Central memory CD8-positive, alpha-beta T cell (primary cell): ENCODE measurements at places on chromosomes 2 and 18.

GRCh38 chr2:85974390-85974789 lies 85.6 kb upstream of the ST3GAL5 start:
- no peak for DNase-seq

- DNase-seq: no peak
Observed at GRCh38 chr2:71609441-71609840, 156.1 kb downstream of the DYSF start.

GRCh38 chr2:61356261-61356957 lies 114.5 kb downstream of the USP34 start:
- no peak for DNase-seq

DNA sequence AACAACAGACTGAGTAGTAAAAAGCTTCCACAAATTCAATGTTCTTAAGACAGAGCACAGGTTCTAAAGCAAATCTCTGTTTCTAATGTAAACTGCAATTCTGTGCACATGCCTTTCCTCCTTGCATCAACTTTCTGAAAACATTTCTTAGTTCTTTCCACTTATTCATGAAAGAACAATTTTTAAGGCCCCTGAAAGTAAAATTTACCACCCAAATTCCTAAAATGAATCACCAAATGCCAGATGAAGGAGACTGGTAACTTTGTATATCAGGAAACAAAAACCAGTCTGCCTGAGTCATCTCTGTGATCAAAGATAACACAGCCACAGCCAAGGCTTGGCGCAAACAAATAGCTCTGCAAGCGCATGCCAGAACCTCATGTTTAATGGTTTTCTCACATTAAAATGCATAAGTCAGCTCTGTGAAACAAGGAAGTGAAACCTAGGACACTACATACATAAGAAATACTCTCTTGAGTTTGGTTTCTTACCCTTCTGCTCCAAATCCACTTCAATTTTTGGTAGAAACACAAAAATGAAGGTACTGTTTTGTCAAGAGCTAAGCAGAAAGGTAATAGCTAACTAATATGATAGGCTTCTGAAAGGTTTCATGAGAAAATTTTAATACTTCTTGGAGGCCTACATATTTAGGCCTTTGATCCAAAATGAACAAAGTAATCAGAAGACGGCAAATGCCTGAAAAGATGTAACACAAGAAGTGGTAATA lies 169.4 kb downstream of the THADA start:
- peak; percentile 40 for DNase-seq

- DNase-seq: no peak
Observed at GRCh38 chr18:68498185-68498584, 216.7 kb downstream of the TMX3 start.

DNA sequence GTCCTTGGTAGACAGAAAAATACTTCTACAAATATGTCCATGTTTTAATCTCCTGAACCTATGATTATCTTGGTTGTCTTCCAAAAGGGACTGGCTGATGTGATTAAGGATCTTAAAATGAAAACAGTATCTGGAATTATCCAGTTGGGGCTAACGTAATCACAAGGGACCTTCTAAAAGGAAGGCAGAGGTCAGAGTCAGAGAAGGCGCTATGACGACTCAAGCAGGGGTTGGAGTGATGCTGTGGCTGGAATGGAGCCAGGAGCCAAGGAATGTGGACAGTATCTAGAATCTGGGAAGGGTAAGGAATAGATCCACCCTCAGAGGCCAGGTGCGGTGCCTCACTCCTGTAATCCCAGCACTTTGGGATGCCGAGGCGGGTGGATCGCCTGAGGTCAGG lies 4.2 kb upstream of the USP14 start:
- no peak for DNase-seq

DNA sequence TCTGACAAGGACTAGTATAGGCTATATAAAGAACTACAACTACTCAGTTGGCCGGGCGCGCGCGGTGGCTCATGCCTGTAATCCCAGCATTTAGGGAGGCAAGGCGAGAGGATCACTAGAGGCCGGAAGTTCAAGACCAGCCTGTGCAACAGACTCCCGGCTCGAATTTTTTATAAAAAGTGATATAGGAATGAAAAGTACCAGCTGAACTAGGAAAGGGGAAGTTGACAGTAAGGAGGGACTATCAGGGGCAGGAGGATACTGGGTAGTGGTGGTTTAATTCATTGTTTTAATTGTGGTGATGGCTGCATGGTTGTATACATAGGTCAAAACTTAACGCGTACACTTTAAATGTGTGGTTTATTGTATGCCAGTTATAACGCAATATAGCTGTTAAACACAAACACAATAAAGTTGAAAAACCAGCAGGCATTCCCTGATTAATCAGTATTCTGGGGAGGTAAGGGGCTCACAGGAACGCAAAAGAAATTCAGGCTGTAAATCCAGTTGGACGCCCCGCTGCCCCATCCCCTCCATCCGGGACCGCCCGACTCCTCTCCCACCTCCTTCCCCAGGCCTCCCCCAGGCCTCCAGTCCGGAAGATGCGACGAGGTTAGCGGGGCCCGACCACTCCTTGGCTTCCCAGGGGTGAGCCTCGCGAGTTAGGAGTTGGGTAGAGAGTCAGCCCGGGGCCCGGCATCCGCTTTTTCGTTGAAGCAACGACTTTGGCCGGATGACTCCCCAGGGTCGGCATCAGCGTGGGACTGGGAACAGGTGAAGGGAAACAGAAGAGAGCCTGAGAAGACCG lies 746 bp upstream of the POLR1B start:
- DNase-seq: peak; percentile 58

- no peak for DNase-seq
Observed at GRCh38 chr2:8159966-8160603, 521.8 kb upstream of the ID2 start.

- no peak for DNase-seq
Observed at GRCh38 chr2:144659731-144660275, 139.9 kb upstream of the ZEB2 start.

DNA sequence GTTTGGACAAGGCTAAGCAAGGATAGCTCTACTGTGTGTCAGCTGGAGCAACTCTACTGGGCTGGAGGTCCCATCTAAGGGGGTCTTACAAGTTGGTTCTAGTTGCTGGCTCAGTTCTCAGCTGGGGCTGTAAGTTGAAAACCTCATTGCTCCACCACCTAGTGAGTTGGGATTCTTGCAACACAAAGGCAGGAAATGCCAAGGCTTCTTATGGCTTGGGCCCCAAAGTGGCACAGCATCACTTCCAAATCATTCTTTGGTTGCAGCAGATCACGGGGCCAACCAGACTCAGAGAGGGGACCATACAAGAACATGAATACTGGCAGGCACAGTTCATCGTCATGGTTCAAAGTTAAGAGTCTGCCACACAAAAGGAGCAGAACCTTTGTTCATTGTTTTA lies 332.7 kb downstream of the LRRTM1 start:
- no peak for DNase-seq

GRCh38 chr2:101610750-101611315 lies 86.7 kb upstream of the MAP4K4 start:
- DNase-seq: no peak

- no peak for DNase-seq
Observed at GRCh38 chr18:25373432-25374179, 21.6 kb upstream of the ZNF521 start.

- peak; percentile 1 for DNase-seq
Observed at GRCh38 chr2:71614976-71615766, 161.8 kb downstream of the DYSF start.

DNA sequence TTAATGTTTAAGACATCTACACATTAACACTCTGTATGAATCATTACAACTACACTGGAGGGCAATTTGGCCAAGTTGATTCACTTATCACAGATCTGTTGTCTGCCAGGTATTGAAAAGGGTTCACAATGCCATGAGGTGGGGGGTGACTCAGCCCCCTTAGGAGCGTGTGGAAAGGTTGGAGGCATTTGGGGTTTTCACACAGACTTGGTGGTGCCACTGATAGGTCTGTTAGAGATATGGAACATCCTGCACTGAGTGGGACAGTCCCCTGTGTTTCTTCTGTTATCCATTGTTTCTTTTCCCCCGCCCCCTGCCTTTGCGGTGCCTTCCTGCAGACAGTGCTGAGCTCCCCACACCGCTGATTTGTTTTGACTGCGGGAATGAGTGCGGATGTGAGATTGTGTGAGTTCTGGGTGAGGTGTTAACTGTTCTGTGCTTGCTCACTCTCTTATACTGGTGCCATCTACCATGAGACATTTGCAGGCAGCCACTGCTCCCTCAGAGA lies 9.3 kb upstream of the TSN start:
- DNase-seq: no peak

GRCh38 chr2:5825686-5826085 lies 133.5 kb downstream of the SOX11 start:
- no peak for DNase-seq

DNA sequence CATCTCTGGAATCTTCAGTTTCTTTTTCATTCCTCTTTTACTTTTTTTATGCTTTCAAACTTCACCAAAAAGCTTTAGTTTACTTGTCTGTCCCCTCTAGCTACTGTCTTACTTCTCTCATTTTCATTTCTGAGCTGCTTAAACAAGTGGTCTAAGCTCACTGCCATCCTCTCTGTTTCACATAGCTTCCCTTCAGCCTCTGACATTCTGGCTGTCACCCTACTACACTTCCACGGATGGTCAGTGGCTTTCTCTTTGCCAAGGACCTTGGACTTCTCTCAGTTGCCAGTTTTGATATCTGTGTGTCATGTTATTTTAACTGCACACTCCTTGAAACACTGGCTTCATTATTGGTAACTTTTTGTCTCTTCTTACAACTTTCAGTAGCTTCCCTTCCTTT lies 176.1 kb downstream of the IKZF2 start:
- DNase-seq: no peak

GRCh38 chr2:21328177-21328576 lies 204.4 kb downstream of the TDRD15 start:
- DNase-seq: no peak

DNA sequence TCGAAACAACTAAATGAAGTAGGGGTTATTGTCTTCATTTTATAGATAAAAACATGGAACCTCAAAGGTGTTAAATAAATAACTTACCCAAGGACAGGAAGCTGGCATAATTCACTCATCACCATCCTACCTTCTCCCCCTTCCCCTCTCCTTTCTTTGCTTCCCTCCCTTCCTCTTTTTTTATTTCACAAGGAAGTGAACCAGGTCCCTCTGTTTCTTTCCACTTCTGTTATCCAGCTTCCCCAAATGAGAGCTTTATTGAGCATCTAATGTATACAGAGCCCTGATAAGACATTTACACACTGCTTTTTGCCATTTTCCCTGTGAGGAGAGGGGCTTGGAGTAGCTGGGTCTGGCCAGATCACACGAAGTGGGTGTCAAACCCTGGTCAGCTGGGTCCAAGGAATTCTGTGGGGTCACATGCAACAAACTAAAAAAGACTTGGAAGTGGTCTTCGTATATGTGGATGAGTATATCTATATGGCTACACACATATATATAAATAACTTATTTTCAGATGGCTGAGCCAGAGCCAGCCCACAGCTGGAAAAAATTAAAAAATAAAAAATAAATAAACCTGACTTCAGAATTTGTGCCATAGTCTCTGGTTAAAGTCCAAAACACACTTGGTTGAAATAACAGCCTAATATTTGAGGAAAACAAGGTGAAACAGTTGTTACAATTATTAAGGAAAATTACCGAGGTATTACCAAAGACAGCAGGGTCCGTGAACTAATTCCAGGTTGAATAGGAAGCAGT lies 49.3 kb upstream of the FOSL2 start:
- DNase-seq: no peak

DNA sequence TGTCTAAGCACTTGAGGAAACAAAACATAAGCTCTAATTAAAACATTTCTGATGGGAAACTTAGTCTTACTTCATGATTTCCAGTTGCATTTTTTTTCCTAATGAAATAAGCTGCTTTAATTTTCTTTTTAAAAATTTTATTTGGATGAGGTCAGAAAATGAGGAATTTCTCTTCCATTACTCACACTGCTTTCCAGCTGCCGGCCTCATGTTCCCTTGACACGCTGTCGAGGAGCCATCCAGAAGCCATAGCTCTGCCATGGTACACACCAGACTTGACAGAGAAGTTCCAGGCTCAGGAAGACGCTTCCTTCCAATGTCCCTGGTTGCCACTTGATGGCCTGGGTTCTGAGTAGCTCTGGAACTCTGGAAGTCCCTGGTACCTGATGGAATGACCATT lies 12.1 kb upstream of the MAPRE2 start:
- no peak for DNase-seq

DNA sequence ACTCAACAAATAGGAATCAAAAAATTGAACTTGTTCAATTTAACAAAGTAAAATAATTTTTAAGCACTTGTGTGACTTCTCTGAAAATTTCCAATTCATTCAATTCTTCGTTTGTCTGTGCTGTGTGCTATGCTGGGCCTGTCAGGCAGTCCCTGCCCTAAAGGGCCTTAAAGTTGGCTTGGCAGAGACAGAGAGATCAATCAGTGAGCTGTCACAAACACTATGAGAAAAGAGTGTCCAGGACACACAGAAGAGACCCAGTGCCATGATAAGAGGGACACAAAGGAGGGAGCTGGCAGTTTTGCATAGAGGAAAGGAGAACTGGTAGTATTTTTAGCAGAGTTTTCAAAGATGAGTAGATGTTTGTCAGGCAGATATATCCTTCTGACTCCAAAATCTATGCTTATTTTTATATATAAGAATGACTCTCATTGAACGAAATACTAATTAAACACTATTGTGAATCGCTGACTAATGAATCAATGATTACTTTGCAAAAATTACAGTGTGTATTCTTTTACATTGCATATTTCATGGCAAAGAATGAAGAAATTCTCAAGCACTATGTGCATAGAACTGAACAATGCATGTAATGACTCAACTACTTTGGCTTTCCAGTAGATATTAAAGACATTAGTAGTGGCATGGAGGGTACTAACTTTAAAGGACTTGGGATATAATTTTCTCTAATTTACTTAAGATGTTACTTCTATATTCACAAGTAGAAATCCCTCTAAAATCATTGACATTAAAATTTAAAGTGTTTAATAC lies 193.3 kb upstream of the BOD1L2 start:
- DNase-seq: no peak

- DNase-seq: no peak
Observed at GRCh38 chr18:61582202-61582710, 249.0 kb downstream of the CDH20 start.

DNA sequence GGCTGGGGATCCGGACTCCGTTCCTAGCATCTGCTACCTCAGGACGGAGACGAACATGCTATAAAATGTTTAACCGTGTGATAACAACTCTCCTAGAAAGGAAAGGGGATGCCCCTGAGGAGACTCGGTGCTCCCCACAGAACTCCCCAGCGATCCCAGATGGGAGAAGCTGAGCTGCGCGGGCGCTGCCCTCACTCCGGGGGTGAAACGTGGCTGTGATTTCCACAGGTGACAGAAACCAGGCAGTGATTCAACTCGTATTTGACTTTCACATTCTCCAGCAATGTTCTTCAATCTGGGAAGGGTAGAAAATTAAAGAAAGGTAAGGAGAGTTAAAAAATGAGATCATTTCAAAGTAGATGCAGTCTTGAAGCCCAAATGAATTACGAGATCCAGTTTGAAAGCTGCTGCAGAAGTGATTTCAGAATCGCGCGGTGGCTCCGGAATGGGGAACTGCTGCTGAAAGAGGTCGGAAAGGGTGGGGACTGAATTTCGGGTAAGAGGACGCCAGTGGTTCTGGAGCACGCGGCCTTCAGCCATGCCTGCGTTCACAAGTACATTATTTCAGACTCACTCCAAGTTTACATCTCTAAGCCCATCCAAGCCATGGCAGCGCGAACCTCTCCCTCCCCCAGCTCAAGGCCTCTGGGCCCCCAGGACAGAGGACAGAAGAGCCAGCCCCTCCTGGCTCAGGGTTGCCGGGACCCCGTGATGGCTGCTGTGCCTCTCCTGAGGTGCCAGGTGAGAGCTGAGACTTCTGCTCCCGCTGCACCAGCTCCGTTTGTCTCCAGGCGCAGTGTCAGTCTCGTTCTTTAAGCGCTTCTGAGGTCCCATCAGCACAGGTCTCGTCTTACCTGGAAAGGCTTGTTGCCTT lies 39.5 kb downstream of the ADNP2 start:
- no peak for DNase-seq
